ENCODE measurements at places on chromosomes 7 and 10.

DNA sequence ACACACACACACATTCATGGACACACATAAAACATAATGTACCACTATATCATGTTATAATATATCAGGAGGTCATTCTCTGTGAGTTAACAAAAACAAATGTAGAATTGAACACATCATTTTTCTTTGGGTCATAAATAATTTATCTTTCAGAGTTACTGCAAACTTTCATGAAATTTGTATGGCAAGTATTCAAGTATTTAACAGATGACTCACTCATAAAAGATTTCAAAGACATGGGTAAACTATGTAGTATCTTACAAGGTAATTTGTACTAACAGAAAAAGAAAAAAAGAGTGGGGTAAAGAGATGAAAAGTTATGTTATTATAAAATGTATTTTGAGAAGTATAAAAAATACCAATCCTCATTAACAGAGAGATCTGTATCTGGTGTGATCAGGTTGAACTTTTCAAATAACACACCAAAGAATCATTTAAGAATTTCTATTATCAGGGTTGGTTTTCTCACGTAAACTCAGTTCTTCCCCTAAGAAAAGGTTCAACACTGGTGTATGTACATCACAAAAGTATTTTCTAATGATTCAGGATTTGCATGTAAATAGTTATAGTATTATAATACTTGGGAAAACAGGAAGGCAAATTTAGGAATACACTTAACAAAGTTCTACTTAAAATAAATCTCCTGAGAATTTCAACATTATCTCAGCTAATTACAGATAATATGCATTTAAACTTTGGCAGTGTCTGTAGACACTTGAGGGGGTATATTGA, 933.1 kb upstream of the LRRN3 start:
- no peak for DNase-seq

DNA sequence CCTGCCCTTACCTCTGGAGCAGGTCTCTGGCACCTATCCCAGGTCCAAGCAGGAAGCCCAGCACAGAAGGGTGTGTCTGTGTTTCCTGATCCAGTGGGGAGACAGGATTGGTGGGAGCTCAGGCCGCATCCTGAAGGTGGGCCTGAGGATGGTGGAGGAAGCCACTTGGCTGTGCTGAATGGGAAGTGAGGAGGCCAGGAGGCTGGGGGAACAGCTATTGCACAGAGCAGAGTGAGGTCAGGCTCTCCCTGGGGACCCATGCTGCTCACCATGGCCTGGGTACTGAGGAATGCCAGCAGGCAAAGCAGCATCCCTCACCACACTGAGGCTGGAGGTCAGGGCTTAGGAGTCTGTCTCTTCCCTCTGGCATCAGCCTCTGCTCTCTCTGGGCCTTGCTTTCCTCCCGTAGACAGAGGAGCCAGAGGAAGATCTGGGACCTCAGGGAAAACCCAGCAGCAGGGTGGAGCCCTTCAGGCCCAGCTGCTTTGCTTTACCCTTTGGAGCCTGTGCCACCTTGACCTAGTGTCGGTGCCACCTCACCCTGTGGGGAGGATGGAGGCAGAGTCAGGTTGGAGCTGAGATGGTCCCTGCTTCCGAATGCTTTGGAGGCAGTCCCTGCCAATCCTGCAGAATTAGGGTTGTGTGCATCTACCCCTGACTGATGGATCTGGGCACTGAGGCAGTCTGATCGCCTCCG, 39.0 kb downstream of the CDH23 start:
- no peak for DNase-seq

GRCh38 chr7:133139350-133139749, 57.5 kb upstream of the CHCHD3 start:
- no peak for DNase-seq

GRCh38 chr7:106326594-106327537, 42.1 kb upstream of the NAMPT start:
- no peak for DNase-seq

DNA sequence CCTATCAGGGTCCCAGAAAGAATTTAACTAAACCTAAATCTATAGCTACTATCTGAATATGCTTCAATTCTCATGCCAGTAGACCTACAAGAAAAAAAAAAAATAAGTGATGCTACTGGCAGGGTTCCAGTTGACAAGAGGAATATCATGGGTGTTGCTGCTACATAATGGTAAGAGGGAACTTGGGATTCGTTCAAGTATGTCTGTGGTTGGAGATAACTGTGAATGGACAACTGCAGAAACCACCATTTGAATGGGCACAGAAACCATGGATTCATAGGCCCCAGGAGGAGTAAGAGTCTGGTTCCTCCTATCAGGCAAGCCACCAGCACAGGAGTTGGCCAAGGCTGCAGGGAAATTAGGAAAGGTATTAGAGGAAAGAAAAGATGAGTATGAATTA, 287.6 kb upstream of the HGF start:
- no peak for DNase-seq

DNA sequence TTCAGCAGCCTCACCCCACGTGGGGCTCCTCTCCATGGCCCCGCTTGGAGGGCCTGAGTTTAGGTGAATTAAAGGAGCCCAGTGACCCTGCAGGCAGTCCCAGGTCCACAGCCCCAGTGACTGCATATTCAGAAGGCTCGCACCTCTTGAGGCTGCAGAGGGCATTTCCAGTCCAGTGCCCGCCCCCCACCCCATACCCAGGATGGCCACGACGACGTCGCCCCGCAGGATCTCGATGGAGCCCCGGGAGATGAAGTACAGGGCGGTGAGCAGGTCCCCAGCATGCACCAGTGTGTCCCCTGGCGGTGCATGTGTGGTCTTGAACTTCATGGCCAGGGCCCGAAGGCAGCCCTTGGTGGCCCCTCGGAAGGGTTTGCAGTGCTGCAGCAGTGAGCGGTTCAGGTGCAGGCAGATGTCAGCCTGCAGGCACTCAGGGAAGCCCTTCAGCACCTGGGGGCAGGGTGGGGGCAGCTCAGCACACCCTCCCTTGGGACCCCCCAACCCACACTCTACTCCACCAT, 28.1 kb downstream of the KCNH2 start:
- DNase-seq, result no peak

GRCh38 chr7:52726493-52726892, 308.9 kb upstream of the POM121L12 start:
- no peak for DNase-seq

DNA sequence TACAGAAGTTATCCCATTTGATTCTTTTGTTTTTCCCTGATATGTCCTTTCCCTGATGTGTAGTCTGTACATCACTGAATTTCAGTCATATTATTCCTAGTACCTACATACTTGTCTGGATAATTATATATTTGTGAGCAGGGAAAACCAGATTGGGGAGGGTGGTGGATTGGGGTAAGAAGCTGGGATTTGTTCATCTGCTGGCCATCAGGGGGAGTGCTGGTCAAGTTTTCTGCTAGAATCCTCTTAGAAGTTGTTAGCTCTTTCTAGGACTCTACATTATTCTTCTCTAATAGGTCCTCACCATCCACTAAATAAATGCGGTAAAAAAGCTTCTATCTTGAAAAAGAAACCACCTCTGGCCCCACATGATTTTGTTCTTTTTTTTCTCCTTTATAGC, 232.7 kb upstream of the TAC1 start:
- no peak for DNase-seq

All from CD8-positive, alpha-beta T cell (primary cell).